ENCODE measurements at places on chromosomes 11 and 22.

GRCh38 chr11:115963156-115963555 is 458.9 kb upstream of the CADM1 start:
- DNase-seq, result peak; percentile 82

DNA sequence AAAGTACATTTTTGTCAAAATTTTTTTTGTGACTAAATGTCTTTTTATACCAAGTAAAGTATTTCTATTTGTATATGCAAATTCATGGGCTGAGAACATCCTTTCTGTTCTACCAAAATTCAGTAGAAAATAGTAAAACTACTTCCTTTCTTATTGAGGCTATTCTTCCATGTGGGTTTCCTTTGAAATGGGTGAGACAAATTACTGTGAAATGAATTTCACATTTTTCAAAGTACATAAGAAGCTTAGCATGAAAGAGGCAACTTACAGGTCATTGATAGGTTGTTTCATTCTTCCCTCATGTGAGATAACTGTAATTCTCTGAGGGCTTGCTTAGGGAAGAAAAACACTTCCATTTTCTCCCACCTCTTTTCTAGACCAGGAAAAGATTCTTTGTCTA is 1.0 kb upstream of the OR6X1 start:
- no peak for DNase-seq

DNA sequence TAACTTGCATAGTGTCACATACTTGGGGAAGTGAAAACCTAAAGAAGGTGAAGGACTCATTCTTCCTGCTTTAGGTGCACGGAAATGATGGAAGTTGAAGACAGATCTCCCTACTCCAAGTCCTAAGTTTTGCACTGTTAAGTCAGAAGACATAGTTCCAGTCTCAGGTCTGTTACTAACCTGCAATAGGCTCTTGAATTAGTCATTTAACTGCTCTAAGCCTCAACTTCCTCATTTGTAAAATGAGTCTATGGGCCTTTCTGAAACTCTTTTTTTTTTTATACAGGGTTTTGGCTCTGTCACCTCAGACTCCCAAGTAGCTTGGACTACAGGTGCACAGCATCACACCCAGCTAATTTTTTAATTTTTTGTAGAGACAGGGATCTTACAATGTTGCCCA is 30.8 kb upstream of the POU2AF1 start:
- DNase-seq, result no peak

- DNase-seq, result no peak
These were observed 5.5 kb upstream of the CYTH4 start for GRCh38 chr22:37276776-37277175.

- DNase-seq, result peak; percentile 27
These were observed 12.9 kb downstream of the TCP11L1 start for GRCh38 chr11:33052231-33052630.

All from muscle of leg (tissue), 16 donors.